ENCODE measurements at places on chromosomes 1 and 21. TPM values are rescaled to one million over a fixed set of nuclear protein-coding genes. Genes with fewer than 3 reads are reported as not detected.

DNA sequence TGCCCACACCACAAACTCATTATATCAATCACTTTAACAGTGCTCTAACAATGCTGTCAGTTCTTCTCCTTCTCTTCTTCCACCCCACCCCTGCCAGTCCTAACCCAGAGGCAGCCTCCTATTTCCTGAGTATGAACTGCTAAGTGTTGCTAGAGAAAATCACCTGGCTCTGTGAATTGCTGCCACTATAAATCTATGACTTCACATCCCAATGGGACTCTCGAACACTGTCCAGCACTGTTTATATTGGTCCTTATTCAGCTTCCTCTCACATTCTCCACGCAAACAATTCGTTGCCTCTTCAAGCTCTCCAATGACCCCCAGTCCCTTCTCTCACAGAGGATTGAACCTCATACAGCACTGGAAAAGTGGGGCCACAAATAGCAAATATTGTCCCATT, 27.0 kb upstream of the USH2A start:
- DNase-seq, result no peak

DNA sequence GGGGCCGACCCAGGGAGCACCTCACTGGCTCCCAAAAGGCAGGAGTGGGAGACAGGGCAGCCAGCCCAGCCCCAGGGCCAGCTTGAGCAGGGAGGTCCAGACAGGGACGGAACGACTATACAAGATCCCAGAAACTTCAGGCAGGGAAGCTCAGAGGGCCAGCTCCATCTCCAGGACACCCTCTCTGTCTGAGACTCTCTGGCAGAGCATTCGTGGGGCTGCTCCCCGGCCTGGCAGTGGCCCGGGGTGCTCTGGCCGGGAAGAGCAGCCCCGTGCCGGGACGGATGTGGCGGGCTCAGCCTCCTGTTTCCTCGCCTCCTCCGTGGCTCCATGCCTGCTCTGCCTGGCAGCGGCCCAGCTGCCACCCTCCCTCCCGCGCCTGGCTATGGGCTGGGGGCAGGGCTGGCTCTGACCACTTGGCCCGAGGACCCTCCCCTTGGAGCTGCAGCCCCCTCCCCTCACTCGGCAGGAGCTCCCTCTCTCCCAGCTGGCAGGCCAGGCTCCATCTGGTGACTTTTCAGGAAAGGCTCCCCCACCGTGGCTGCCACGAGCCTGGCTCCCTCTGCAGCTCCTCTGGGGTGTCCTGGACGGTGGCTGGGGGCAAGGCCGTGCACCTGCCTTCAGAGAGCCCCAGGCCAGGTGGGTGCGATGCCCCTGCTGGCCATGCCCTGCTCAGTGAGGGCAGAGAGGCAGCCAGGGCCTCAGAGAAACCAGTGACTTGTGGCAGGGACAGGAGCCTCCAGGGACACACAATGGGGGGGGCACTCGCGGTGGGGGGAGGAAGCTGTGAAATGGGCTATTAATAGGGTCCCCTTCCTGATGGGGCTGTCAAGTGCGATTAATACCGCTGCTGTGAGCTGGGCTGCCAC, 5.6 kb upstream of the PLCH2 start:
- no peak for DNase-seq

GRCh38 chr1:201024625-201024998, 1.1 kb upstream of the KIF21B start:
- DNase-seq, result no peak

DNA sequence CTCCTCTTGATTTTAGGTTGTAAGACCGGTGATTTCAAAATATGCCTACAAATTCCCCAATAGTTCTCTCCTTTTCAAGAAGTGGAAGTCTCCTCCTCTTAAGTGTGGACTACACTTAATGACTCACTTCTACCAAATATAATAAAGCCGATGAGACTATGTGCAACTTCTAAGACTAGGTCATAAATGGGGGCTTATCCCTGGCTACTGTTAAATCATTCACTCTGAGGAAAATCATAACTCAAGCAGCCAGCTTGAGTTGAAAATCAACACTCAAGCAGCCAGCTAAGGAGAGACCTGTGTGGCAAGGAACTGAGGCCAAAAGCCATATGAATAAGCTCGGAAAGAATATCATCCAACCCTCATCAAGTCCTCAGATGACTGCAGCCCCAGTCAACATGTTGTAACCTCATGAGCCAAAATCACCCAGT, 49.6 kb upstream of the PSMG1 start:
- DNase-seq, result no peak

DNA sequence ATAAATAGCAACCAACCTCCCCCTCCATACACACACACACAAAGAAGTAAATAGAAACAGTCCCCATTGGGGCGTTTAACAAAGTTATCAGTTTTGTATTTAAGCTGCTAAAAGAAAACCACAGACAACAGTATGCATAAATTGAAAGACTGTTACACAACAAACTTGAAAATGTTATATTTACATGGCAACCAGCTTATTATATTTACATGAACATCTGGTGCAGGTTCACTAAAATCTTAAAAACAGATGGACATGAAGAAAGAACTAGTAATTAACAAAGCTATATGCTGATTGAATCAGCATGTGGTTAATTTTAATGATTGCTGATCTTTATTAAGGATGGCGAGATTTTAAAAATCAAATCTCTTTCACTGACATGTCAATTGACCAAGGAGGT, 384.7 kb downstream of the LRRIQ3 start:
- no peak for DNase-seq

DNA sequence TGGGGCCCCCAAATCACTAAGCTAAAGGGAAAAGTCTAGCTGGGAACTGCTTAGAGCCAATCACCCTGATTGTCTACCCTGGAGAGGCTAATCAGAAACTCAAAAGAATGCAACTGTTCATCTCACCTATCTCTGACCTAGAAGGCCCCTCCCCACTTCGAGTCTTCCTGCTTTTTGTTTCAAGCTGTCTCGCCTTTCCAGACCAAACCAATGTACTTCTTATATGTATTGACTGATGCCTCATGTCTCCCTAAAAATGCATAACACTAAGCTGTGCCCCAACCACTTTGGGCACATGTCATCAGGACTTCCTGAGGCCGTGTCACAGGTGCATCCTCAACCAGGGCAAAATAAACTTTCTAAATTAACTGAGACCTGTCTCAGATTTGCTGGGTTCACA, 209.5 kb downstream of the APP start:
- DNase-seq, result no peak

- no peak for DNase-seq
Observed at GRCh38 chr1:3135073-3135702, 66.2 kb downstream of the PRDM16 start.

DNA sequence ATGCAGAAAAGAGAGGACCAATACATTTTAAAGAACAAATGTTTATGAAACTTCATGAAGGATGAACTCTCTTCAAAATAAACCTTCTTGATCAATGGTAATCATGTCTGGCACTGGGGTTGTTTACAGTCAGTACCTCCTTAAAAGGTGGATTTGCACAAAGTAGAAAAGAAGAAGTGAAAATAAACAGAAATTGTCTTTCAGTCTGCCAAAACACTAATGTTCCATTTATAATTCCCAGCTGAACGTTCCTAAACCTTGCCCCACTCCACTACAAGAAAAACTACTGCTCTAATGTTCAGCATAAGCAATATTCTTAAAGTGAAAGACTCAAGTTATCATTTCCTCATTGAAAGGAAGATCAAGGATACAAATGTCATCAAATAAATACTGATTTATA, 86.2 kb downstream of the EIF4G3 start:
- DNase-seq, result no peak

The MR1 gene
- total RNA-seq, result 8.6 TPM

The EEIG2 gene
- 47.8 TPM for total RNA-seq
